Stimulated activated CD8-positive, alpha-beta memory T cell treated with anti-CD3 and anti-CD28 coated beads, Interleukin-4, amount 100 ng/mL, for 1 hour (primary cell): ENCODE measurements at places on chromosomes 6 and 20.
A peak's percentile ranks its signal among the peaks of the same experiment; 100 is the strongest.

DNA sequence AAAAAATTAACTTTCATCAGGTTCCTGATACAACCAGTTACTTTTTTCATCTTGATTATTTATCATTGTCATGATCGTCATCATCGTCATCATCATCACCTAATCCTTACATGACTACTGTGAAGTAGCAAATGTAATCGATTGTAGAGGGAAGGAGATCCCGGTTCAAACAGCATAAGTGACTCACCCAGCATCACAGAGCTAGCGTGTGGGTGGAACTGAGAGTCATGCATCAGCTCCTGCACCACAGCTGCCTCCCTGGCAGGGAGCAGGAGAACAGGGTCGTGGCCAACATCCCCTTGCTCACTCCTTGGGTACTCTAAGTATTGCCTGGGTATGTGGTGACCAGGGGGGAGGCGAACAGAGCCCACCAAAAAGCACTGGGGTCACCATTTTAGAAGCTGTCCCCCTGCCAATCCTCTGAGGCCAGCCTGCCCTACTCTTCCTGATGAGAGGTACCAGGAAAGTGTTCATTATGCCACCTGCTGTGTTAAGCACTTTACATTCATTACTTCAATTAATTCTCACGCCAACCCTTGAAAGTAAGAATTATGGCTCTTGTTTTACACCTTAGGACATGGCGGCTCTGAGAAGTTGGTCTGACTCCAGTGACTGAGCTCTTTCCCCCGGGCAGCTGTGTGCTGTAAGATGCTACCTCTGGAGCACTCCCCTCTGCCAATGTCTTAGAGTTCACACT is 425.2 kb downstream of the CD83 start:
- DNase-seq, result no peak

DNA sequence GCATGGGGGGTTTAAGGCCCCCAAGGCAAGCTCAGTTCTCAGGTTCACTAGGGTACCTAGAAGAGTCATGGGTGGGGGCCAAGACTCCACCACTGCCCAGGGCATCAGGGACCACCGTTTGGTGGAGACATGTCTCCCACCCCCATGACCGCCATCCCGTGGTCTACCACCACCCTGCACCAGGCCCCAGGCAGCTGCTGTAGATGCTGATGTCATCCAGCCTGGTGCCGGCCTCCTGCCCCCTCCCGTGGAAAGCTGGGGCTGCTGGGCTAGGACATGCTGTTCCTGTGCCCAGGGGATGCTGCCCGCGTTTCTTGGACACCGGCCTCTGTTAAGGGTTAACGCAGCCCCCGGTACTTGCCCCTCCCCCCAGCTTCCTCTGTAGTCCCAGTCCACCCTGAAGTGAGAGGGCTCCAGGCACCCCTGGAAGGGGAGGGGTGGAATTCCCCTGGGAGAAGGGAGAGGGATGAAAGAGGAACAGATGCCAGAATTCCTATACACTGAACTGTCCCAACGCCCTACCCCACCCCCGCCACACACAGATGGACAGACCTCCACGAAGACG is 587 bp downstream of the IP6K3 start:
- no peak for DNase-seq

GRCh38 chr6:3310703-3311102 is 52.0 kb downstream of the PSMG4 start:
- DNase-seq, result no peak

DNA sequence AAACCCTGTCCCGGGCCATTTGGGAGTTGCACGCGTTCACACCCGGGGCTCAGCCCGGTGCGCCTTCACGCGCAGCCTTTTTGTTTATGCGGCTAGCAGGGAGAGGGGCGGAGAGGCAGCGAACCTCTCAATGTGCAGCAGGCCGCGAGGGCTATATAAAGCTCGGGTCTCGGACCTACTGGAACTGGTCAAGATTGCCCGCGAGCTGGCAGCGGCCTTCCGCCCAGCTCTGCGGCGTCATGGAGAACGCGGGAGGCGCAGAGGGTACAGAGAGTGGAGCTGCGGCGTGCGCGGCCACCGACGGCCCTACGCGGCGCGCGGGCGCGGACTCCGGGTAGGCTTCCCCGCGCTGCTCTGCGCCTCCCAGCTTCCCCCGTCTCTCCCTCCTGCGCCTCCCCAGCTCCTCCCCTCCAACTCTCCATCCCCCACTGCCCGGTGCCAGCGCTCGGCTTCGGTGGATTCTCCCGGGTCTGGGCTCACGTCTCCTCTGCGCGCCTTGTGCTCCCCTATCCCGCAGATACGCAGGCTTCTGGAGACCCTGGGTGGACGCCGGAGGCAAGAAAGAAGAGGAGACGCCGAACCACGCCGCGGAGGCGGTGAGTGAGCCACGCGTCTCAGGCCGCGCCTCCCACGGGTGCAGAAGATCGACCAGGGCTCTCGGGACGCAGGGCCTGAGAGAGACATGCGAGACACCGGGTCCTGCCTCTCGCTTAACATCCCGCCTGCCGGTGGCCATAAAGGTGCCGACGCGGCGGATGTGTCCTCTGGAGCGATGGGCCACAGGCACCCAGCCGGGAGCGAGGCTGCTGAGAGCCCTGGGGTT is at the start of gene RIPPLY2:
RIPPLY2 (plus strand) TSS at position 183 of the 823 bp plus-strand sequence; CDS start at position 240, 57 bp downstream.
- DNase-seq, result no peak

- peak; percentile 34 for DNase-seq
These were observed 243.7 kb downstream of the ARID1B start for GRCh38 chr6:157020881-157021343.

- no peak for DNase-seq
These were observed 283.7 kb upstream of the AGPAT4 start for GRCh38 chr6:161557333-161558107.

GRCh38 chr20:10551732-10552724 is 116.9 kb downstream of the SLX4IP start:
- DNase-seq, result no peak

GRCh38 chr6:102841060-102841459 is 1447.6 kb downstream of the GRIK2 start:
- DNase-seq, result no peak

DNA sequence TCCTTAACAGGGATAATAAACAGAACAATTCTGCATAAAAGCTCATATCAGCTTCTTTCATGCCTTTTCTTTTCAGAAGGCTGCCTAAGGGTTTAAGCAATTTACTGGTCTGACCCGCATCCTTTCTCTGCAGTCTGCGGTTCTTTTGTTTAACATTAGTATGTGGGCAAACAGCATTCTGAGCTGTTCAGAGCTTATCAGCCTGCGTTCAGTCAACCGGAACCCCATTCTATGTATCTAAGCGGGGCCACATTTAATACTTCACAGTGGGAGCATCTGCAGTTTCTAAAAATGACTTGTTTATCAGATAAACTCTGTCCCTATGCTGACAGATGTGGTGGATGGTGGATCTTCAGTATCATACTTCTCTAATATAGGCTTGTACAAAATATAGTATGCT is 758.9 kb upstream of the MMS22L start:
- DNase-seq, result no peak

GRCh38 chr6:100923481-100924165 is 42.5 kb upstream of the ASCC3 start:
- DNase-seq, result no peak

DNA sequence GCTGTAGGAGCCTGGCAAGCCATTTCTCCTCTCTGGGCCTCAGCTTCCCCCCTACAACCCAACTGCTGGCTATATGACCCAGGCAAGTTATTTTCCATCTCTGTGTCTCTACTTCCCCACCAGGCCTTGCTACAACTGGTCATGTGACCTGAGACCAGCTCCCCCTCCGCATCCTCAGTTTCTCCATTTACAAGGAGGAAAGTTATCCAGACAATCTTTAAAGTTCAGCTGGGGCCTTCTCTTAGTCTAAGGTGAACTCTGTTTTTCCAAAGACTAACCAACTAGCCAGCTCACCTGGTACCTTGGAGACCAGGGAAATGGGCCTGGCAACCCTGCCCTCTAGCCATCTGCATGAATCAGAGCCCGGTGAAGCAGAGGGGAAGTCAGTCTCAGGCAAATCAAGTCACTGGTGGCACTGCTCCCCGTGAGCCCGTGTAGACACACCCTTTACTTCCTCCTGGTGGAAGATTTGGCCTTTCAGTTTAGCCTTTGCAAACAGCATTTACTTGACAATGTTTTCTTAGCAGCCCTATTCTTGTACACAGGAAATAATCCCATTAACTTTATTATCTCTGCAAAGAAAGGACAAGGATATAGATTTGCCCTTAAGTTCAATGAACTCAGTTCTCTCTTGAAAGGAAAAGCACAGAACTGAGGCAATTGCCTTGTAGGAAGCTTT is 157.7 kb downstream of the VEGFA start:
- DNase-seq, result no peak

- no peak for DNase-seq
These were observed 24.8 kb upstream of the PHACTR3 start for GRCh38 chr20:59579404-59580145.

DNA sequence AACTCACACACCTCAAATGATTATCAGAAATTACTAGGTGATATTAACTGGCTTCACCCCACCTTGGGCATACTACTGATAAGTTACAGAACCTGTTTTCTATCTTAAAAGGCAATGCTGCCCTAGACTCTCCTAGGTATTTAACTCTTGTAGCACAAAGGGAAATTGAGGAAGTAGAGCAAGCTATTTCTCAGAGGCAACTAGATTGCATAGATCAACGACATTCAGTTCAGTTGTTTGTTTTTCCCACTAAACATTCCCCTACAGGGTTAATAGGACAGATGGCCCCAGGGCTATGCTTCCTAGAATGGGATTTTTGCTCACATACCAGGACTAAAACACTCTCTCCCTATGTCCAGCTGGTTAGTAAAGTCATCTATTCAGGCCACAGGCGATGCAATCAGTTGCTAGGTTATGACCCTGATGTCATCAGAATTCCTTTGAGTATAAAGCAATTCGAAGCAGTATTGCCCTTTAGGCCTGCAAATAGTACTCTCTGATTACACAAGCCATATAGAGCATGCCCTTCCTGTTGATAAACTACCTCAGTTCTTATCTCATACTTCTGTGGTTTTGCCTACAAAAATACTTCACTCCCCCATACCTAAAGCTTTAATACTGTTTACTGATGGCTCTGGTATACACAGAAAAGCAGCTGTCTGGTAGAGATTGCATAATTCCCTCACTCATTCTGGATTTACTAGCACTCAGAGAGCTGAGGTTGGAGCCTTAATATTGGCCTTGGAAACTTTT is 67.4 kb upstream of the ASCC3 start:
- no peak for DNase-seq

- DNase-seq, result no peak
These were observed 491.3 kb downstream of the MAFB start for GRCh38 chr20:40197691-40198090.

DNA sequence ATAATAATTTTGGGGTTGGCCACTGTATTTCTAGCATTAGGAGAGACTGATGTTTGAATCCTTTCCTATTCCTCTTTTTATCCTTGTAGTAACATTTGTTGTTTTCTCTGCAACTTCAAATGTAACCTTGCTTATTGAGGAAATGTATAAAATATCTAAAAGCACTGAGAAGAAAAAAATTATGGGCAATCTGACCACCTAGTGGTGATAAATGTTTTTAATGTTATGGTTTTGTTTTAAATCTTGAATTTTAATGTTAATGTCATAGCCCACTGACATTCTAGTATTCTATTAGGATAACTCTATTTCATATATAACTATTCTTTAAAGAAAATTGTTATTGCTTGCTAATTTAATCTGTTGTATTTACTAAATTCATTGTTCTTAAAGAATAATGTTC is 134.4 kb downstream of the FARS2 start:
- DNase-seq, result no peak

- no peak for DNase-seq
These were observed 28.7 kb upstream of the CLDN20 start for GRCh38 chr6:155235087-155235486.

GRCh38 chr20:54486585-54486984 is 11.2 kb downstream of the DOK5 start:
- no peak for DNase-seq

DNA sequence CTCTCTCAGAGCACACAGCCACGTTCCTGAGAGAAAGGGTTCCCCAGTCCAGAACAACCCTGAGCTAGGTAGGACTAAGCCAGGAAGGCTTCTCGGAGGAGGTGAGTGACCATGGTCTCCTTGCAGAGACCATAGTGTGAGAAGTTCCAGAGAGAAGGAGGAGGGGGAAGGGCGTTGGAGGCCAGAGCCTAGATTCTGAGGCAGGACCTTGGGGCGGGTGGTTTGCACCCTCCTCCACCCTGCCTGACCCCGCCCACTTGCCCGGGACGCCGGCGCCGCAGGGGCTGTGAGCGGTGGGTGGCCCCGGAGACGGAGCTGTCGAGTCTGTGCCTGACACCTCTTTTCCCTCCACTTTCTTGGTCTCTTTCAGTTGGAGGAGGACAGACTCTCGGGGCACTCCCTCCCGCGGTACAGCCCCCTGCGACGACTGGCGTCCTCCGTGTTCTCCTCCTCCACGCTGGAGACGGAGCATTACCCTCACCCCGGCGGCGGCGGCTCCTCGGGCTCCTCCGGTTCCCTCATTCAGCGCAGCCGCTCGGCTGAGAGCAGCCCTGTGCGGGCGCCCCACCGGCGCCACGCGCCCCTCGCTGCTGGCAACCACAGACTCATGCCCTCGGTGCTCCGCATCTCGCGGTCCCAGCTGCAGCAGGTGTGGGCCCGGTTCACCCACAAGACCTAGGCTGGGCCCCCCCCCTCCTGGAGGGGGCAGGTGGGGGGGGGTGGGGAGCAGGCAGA is 26.2 kb downstream of the TTBK1 start:
- DNase-seq, result no peak

- DNase-seq, result no peak
These were observed 1.6 kb upstream of the PSMB8 start for GRCh38 chr6:32845384-32845884.

GRCh38 chr20:57117296-57117695 is 149.1 kb downstream of the BMP7 start:
- no peak for DNase-seq

- DNase-seq, result no peak
These were observed 162.5 kb downstream of the ALDH8A1 start for GRCh38 chr6:134787261-134787877.

DNA sequence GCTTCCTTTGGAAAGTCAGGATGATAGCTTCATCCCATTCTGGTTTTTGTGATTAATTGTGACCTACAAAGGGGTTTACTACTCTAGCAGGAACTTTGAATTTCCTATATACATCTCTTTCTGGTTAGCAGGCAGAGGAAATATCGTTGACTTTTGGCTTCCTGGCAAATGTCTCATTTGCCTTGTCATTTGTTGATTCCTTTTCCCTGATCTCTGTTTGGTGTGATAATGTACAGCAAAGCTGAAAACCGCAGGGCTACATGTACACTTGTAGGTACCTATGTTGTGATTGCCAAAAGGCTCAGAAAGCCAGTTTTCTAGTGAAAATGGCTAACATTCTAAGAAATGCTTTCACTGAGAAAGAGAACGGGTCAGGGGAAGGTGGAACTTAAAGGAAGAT is 44.3 kb downstream of the TOP1 start:
- DNase-seq, result no peak

DNA sequence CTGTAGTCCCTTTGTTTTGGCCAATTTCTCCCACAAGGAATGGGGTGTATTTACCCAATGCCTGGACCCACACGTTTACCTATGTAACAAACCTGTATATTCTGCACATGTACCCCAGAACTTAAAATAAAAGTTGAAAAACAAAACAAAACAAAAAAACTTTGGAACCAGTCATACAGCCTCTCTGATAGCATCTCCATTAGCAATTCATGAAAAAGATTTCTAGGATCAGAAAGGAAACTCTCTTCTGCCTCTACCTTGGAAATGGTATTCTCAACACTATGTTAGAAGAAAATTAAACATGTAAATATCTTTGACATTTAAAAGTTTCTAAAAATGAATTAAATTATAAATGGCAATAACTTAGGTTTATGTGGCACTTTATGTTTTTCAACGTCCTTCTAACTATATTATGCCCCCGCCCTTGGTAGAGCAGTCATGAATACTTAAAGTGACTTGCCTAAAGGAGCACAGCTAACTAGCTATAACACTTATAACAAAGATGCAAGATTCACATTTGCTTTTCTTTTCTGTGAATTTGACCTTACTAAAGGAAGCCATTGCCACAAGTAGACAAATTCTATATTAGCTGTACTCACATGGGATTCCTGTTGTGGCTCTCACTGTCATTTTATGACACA is 147.5 kb upstream of the FKBP1C start:
- no peak for DNase-seq
